ENCODE measurements at places on chromosomes 5 and 9.

DNA sequence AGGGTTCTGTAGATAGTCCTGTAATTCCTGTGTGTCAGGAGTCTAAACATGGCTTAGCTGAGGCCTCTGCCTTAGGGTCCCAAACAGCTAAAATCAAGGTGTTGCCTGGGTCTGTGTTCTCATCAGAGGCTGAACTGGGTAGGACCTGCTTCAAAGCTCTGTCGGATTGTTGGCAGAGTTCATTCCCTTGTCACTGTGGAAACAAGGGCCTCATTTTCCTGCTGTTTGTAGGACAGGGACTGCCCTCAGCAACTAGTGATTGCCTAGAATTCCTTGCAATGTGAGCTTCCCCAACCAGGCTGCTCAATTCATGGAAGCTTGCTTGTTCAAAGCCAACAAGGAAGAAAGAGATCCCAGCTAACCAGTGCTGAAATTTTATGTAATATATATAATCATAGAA is 283.2 kb downstream of the DNAH5 start:
- no peak for DNase-seq

GRCh38 chr5:125489146-125489545 is 742.7 kb upstream of the ZNF608 start:
- no peak for DNase-seq

GRCh38 chr9:21565155-21565554 is 83.0 kb upstream of the IFNE start:
- no peak for DNase-seq

DNA sequence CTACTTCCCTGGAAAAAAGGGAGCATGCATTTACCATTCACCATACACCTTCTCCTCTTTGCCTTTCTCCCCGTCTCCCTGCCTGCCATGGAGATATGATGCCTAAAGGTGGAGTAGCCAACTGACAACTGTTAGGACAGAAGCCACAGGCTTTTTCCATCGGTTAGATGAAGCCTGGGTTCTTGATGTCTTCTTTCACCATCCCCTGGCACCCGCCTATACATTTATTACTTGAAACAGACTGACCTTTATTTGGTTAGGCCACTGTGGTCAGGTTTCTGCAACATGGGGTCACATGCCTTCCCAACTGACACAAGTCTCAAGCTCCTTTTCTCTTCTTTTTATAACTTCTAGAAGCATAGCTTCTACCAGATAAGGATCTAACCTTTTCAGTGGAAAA is 7.1 kb downstream of the LCP2 start:
- DNase-seq: no peak

- DNase-seq: no peak
Measured at GRCh38 chr5:56309262-56309826, 76.2 kb upstream of the ANKRD55 start.

- DNase-seq: no peak
Measured at GRCh38 chr5:88643315-88643714, 239.7 kb downstream of the MEF2C start.

- no peak for DNase-seq
Measured at GRCh38 chr5:171410181-171410580, 9.3 kb upstream of the FGF18 start.

DNA sequence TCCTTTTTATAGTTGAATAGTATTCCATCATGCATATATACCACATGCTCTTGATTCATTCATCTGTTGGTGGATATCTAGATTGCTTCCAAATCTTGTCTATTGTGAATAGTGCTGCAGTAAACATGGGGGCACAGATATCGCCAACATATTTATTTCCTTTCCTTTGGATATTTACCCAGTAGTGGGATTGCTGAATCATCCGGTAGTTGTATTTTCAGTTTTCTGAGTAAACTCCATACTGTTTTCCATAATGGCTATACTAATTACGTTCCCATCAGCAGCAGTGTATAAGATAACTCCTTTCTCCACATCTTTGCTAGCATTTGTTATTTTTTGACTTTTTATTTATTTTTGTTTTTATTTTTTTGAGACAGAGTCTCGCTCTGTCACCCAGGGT is 3.3 kb downstream of the SNX2 start:
- no peak for DNase-seq

- no peak for DNase-seq
Measured at GRCh38 chr5:24235946-24236345, 408.8 kb downstream of the CDH10 start.

- DNase-seq: no peak
Measured at GRCh38 chr5:37859805-37860204, 20.0 kb upstream of the GDNF start.

DNA sequence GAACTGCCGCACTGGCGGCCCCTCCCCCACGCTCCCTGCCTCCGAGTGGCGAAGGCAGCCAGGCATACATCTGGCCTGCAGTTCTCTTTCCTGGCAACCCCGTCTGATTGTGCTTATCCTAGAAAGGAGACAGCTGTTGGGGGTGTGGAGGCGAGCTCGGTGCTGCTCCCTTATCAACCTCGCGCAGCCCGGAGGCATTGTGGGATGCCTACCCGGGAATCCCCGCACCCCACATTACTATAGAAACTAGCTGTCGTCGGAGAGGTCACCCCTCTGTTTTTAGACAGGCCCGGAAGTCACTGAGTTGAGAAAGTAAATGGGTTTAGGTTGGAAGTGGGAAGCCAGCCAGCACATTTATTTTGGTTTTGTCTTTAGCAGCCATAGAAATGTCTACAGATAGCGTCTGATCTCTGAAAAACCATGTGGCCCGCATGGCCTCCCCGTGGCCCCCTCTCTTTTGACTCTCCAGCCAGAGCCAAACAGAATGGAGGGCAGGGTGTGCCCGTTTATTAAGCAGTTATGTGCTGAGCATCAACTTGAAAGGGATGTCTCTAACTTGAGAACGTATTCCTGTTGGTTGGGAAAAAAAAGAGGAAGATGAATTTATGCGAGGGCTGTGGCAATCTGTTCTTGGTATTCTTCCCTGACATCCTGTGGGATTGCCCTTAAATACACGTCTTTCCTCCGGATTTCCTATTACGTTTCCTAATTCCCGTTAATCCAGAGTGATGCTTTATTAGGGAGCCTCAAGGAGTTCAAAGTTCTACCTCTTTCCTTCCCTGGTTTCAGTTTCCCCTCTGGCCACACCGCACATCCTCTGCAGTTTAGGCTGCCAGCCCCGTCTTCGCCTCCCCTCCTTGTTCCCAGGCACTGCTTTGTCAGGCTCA is 3.9 kb downstream of the STC2 start:
- DNase-seq: peak; percentile 70
